ENCODE measurements at places on chromosomes 12 and 14.
A peak's percentile ranks its signal among the peaks of the same experiment; 100 is the strongest.

DNA sequence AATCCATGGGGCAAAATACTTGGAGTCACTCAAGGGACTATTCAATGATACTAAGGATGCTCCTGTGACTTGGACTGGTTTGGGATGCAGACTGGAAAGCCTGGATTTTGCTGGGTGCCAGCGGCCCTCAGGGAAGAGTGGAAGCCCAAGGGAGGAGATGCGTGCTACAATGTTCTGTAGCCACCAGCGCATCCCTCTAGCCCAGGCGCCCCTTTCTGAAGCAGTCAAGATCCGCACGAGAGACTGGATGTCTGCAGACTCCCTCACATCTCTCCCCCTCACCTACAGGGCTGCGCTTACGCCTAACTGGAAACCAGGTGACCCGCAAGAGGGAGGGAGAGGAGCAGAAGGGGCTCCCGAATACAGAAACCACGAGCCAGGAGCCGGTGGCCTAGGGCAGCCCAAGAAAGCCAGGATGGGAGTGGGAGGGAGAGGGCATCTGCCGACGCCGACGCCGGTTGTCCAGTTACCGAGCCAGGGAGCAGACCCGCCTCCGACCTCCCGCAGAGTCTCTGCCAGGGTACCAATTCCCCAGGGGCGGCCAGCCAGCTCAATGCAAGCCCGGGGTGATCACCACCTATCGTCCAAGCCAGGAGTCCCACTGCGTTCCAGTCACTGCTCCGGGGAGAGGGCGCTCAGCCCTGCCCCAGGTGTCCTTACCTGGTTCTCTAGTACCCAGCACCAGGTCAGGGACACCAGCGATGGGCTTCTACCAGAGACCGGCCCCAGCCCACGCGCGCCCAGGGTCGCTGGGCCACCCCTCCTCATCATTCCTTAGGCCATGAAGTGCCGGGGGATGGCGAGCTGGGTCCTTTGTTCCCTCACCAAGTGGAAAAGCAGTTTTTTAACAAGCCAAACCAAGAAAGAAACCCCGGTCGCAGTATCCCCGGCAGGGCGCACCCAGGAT is 1.2 kb downstream of the NTN4 start:
- peak; percentile 61 for DNase-seq

GRCh38 chr12:52199294-52199919 is 7.6 kb upstream of the KRT80 start:
- DNase-seq: no peak

GRCh38 chr12:66237505-66238175 is 48.6 kb downstream of the IRAK3 start:
- no peak for DNase-seq

DNA sequence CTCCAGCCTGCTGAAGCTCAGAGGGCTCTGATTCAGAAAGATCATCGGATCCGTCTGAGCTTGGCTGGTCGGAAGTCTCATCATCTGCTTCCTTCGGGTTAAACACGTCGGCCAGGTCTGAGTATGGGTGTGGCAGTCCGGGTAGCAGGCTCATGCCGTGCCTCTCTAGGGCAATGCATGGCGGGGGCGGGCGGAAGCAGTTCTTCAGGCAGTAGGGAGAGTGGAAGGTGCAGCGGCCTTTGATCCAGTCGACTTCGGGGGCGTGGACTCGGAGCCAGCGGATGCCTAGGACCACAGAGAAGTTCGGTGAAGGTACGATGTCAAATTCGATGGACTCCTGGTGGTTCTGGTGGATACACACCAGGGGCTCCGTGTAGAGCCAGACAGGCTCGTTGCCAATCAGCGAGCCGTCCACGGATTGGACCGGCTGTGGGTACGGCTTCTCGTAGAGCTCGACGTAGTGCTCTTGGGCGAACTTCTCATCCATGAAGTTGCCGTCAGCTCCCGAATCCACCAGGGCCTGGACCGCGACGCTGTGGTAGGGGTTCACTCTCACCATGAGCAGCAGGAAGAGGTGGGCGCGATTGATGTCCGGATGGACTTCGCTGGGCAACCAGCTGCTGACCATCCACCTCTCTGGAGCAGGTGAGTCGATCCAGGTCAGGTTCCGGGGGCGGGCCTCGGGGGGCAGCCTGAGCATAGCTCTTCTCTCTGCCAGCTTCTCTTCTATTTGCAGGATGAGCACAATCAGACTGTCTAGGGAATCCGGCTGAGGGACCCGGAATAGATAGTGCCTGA is 20.3 kb downstream of the RTL1 start:
- DNase-seq: no peak

GRCh38 chr12:110563702-110564470 is 19.2 kb downstream of the PPTC7 start:
- no peak for DNase-seq

DNA sequence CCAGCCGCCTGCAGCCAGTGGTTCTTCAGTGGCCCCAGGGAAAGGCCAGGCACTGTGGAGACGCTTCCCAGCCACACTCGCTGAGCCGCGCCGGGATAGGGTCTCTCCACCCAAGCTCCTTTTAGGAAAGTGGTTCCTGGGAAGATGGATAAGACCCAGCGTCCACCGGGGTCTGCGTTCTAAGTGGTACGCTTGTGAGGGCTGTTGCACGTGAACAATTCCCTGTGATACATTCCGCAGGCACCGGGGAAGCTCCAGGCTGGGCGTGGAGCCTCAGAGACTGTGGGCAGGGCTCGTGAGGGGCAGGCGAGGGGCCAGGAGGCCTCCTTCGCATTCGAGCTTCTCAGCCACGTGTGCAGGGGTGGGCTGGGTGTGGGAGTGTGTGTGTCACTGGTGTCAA is 48.4 kb downstream of the GALNT9 start:
- DNase-seq: no peak

GRCh38 chr14:105933238-105933637 is 406.9 kb downstream of the TMEM121 start:
- DNase-seq: no peak

GRCh38 chr12:31517994-31518393 is 72.9 kb downstream of the DENND5B start:
- no peak for DNase-seq

DNA sequence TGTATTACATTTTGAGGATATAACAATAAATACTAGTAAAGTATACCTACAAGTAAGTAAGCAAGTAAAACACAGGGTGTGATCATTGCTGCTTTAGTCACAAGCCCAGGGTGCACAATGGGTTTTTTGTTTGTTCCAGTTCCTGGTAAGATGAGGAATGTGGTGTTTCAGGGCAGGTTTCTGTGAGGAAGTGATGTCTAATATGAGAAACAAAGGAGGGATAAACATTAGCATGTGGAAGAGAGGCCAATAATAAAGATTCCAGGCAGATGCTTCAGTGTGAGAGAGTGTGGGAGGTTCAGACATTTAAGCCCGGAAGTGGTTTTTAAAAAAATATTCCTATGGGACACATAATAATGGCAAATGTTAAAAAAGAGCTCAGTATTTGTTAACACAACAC is 808.1 kb upstream of the USP15 start:
- DNase-seq: no peak

GRCh38 chr12:53759261-53759660 is 7.5 kb upstream of the CISTR start:
- DNase-seq: no peak

DNA sequence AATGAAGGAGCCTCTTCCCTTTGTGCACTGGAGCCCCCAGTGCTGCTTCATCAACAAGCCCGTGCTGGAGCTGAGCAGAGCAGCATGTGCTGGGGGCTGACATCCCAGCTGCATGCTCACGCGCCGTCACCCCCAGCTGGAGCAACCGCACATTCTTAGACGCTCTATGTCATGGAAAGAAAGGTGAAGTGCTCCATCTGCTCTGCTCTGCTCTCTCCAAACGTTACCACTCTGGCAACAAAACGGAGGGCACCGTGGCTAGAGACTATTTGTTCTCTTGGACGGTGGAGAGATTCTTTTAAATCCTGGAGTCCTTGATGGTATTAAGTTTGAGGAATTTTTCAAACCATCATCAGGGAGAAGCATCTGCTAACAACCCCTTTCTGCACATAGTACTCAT is 208.4 kb downstream of the C12orf75 start:
- no peak for DNase-seq

- DNase-seq: no peak
Measured at GRCh38 chr12:112456029-112456428, 37.3 kb downstream of the PTPN11 start.

- no peak for DNase-seq
Measured at GRCh38 chr12:122668268-122668667, 34.9 kb downstream of the HCAR2 start.

DNA sequence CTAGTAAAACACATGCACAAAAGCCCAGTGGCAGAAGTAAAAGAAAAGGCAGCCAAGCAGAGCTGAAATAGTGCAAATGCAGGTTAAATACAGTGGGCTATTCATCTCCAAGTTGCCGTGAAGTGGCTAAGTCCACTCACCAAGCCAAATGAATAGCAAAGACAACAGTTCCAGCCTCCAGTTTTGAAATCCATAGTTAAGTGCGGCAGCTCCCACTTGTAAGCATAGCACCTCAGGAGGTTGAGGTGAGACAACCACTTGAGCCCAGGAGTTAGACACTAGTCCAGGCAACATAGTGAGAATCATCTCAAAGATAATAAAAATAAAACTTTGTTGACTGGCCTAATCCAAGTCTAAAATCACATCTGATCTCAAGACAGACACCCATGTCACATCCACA is 9.8 kb upstream of the PHLDA1 start:
- no peak for DNase-seq

DNA sequence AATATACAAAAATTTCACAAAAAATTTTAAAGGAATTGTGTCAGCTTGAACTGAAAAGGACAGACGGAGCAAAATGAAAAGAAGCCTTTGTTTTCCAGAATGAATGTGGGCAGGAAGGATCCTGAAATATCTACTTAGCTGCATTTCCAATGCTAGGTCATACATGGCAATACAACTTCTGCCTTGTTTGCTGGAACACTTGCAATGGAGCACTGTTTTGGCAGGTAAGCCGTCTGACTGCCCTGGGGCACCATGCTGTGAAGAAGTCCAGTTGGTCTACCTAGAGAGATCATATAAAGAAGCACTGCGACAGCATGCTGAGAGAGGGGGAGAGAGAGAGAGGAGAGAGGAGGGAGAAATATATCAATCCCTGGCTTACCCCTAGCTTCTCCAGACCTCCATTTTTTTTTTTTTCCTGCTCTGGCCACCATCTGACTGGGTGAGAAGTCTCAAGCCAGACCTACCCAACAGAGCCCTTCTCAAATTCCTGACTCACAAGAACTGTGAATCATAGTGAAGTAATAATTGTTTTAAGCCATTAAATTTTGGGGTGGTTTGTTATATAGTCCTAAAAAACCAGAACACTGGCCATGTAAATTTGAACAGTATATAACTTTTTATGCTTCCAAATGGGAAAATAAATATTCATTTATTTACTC is 97.1 kb upstream of the PRICKLE1 start:
- DNase-seq: no peak

DNA sequence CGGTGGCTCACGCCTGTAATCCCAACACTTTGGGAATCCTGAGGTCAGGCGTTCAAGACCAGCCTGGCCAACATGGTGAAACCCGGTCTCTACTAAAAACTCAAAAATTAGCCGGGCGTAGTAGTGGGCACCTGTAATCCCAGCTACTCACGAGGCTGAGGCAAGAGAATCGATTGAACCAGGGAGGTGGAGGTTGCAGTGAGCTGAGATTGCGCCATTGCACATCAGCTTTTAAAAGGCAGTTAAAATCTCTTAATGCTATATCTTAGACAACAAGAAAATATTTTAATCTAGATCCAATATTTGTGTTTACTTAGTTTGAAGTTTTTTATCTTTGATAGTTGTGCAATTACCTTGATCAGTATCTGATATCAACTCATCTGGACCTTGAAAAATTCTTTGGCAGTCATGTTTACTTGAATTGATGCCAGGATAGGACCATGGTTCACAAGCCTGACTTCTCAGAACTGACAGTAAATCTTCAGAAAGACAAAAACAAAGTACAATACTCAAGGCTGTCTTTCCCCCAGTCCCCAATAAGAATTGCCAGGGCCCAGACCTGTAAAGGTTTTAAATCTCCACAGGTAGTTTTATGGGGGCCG is 135.0 kb upstream of the AEBP2 start:
- no peak for DNase-seq

DNA sequence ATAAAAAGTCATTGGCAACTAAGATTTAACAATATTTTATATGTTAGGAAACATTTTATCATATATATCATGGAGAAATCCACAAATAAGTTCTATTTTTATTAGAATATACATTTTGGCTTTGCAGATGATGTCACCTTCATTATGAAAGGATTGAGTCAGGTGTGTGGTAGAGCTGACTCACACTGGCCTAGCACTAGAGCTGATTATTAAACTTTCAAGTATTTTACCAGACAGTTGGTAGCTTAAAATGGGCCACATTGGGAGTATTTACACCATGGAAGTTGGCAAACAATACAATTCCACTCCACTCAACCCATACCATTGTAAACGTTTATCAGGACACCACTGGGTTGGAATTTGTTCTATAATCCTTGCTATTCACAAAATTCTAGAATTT is 1036.6 kb downstream of the TRHDE start:
- DNase-seq: no peak

DNA sequence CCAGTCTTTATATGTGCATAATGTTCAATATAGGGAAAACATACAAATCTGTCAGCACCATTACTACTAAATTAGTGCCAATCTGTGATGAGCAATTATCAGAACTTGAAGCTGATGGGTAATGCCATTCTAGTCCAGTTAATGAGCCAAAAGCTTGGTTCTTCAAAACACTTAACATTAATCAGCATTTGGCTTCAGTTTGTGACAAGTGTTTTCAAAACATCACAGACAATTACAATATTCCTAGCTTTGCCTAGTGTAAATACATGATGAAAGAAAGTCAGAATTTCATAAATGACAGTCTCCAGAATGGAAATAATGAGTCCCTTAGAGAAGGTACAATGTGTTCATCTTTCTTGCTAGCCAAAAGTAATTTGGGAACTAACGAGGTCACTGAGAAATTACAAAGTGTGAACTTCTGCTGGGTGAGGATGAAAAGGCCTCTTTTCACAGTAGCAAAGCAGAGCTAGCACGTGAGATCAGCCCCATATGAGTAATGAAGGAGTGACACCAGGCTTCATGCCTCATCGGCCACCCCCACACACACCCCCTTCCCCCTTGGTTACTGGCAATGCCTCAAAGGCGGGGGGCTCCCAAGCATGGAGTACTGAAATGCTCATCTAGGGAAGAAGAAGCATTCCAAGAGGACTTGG is 180.6 kb upstream of the EEA1 start:
- peak; percentile 96 for DNase-seq

- no peak for DNase-seq
Measured at GRCh38 chr12:28507033-28507432, 316.8 kb downstream of the CCDC91 start.

DNA sequence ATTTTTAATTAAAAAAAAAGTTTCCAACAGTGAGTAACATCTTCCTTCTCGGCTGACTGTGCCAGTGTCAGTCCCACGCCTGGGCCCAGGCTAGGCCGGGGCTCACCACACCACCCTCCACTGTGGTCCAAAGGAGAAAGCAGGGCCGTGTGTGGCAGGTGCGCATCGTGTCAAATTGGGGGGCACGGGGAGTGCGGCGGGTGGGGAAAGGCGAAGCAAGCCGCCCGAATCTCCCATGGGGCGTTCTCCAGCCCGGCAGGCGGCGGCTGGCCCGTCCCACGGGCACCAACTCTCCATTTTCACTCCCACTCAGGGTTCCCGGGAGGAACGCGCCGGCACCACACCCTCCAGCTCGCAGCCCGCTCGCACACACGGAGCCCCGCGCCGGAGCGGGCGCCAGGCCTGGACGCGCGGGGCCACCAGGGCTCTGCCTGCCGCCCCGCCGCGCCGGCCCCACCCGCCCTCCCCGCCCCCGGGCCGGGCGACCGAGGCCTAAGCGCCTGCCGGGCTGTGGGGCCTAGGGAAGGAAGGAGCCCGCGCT is 604 bp downstream of the EEA1 start:
- peak; percentile 36 for DNase-seq
